ENCODE measurements at places on chromosomes 13 and 19.

- peak; percentile 82 for DNase-seq
Measured at GRCh38 chr19:2631213-2631821, 71.2 kb downstream of the GNG7 start.

- no peak for DNase-seq
Measured at GRCh38 chr19:5718037-5718578, 1.8 kb downstream of the LONP1 start.

GRCh38 chr13:43150369-43151207 is 127.2 kb downstream of the DNAJC15 start:
- no peak for DNase-seq

DNA sequence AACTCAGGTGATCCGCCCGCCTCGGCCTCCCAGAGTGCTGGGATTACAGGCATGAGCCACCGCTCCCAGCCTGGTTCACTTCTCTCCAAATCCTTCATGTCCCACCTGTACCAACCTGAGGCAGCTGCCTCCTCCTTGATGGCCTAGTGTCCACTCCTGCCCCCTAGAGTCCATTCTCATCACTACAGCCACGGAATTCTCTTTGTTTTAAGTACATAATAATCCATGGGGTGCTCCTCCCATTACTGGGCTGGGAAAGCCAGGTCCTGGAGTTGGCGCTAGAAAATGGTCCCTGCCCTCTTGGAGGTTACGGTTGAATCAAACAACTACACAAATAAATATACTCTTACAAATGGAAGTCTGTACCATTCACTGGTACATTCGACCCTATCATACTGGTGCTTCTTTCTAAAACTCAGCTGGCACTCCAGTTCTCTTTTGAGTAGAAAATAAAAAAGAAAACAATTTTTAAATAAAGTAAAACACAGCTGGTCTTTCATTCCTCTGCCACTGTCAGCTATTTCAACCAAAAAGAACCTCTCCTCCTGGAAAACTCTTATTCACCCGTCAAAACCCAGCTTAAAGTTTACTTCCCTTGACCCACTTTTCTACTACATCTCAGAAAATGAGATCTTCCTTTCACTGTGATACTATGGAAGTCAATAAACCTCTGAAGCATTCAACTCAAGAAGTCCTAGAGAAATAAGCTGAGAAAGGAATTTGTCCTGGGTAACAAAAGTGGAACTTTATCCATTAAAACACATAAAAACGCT is 22.4 kb upstream of the ARHGEF18 start:
- no peak for DNase-seq

- no peak for DNase-seq
Measured at GRCh38 chr19:12995596-12996405, 526 bp downstream of the NFIX start.

DNA sequence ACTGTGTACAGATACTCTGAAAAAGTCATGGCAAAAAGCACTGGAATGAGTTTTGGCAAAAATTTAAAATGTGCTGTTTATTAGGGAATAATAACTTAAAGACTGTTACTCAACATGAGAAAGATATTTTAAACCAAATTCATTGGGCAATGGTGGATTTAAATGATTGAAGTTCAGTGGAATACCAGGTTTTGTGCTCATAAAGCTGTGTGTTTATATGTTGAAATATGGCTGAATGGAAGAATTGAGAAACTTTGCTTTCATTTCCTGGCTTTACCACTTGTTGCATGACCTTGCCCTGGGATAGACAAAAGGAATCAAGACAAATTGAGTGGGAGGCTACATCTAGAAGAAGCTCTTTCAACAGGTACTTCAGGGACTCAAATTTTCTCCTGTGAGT is 246.4 kb downstream of the GPC5 start:
- DNase-seq, result no peak

- DNase-seq, result no peak
Measured at GRCh38 chr13:47675871-47676270, 325.2 kb downstream of the SUCLA2 start.

DNA sequence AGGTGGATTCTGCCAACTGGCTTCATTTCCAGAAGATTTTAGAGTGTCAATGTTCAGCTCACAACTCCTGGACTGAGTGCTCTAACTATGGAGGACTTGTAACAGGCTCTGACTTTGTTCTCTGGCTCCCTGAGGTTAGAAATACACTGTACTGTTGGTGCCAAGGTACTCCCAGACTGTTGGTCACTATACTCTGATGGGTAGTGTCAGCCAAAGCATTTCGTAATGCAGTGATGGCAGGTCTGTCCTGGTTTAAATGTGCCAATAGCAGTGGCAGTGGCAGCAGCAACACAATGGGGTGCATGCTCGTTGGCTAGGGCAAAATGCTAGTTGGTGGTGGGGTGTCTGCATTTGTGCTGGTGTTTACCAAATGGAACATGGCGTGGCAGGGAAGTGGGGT is 472.2 kb downstream of the TDRD3 start:
- DNase-seq, result no peak

DNA sequence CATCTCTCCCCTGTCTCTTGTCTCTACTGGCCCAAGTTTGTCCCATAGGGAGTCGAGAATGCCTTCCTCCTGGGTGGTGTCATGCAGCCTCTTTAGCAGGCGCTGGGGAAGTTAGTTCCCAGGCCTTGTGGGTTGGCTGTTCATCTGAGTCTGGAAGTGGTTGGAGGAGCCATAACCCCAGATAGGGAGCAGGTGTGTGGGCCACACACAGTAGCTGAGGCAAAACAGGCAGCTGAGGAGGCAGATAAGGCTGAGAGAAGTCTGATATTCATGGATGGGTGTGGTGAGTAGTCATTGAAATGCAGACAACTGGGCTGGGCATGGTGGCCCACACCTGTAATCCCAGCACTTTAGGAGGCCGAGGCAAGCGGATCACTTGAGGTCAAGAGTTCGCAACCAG is 40.9 kb upstream of the KPNA3 start:
- DNase-seq, result no peak

DNA sequence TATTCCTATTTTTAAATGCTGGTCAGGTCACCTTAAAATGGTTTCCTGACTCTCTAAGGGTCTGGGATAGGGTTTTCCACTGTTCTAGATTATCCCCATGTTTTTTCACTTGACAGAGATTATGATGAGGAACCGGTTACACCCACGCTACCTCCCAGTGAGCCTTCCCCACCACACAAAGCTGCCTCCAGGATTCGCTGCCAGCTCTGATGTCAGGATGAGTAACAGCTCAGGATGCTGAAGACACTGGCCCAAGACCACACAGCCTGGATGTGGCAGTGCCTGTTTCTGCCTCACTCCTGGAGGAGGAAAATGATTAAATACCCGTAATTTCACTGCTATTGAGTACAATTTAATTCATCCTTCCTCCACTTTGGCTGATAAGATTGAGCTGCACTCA is 22.9 kb downstream of the ZNF114 start:
- DNase-seq, result no peak

DNA sequence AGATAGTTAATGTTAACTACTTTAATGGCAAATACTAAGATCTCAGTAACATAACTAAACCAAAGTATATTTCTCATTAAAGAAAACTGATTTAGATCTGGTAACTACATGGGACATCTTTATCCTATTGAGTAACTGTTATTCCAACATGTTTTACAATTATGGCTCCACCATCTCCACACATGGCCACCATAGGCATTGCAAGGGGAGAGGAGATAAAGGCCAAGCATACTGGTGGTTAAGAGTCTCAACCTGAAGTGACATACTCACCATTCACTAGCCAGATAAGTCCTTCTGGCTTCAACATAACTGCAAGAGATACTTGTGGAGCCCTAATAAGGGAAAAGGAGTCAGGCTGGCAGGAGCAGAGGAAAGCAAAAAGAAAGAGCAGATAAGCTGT is 1586.4 kb upstream of the SPRY2 start:
- no peak for DNase-seq

DNA sequence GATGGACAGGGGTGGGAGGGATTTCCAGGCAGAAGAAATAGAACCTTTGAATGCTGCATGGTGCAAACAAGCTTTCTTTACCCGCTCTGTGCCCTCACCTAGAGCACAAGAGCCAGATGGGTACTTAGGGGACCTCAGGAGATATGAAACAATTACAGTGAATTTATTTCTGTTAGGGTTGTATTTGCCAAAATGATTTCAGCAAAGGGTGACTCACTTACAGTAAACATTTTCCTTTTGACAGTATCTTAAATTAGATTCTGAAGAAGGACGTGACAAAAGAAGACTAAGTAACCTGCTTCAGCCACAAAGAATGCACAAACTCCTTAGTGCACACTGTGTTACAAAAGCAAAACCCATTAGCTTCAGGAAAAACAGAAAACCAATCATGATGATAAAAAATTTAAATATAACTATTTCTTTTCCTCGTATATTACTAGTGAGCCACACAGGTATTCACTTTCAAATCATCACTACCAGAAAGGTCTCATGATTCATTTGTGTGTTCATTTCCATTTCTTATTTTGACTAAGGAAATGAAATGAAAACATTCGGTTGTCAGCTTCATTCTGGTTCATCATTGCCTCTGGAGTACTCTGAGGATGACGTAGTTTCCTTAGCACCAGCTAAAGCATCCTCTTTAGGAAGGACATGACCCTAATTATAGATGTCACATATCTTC is 158.8 kb downstream of the NHLRC3 start:
- no peak for DNase-seq

DNA sequence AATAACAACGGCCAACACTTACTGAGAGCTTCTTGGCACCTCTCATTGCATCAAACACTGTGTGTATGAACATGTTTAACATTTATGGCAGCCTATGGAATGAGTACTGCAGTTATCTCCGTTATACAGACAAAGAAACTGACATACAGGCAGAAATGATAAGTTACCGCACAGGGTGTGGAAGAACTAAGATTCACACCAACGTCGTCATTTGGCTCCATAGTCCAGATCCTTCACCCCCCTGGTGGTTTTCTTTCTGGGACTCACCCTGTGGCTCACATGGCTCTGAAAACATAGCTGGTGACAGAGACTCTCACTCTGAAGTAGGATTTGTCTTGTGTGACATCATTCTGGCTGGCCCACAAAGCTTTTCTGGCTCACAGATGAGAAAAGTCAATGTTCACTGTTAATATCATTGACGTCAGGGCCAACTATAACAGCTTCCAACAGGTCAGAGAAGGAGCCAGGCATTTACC is 230.1 kb downstream of the DLEU7 start:
- DNase-seq, result no peak

DNA sequence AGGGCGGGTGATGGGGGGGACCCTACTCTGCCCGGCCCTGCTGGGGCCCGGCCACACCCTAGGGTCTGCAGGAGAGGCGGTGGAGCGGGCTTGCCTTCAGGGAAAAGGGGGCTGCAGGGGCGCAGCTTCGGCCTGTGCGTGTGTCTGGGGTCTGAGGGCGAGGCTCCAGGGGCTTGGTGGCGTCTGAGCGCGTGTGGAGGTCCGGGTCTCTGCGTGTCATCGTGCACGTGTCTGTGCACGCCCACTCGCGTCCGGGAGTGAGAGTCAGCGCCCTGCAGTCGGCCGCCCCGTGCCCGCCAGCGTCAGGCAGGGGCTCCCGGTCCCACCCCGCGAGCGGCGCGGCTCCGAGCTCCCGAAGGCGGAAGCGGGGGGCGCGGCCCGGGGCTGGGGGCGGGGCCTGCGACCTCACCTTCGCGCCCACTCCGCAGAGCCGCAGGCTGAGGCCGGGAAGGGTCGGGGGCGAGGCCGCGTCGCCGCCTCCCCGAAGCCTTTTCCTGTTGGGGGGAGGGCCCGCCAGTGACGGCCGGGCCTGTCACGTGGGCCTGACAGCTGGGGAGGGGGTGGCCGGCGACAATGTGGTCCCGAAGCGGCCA is at the start of gene ARHGAP45:
TSS of gene ARHGAP45 (plus strand) at position 420 of the 593 bp plus-strand sequence. CDS start 239 bp downstream, outside the sequence.
- peak; percentile 78 for DNase-seq

DNA sequence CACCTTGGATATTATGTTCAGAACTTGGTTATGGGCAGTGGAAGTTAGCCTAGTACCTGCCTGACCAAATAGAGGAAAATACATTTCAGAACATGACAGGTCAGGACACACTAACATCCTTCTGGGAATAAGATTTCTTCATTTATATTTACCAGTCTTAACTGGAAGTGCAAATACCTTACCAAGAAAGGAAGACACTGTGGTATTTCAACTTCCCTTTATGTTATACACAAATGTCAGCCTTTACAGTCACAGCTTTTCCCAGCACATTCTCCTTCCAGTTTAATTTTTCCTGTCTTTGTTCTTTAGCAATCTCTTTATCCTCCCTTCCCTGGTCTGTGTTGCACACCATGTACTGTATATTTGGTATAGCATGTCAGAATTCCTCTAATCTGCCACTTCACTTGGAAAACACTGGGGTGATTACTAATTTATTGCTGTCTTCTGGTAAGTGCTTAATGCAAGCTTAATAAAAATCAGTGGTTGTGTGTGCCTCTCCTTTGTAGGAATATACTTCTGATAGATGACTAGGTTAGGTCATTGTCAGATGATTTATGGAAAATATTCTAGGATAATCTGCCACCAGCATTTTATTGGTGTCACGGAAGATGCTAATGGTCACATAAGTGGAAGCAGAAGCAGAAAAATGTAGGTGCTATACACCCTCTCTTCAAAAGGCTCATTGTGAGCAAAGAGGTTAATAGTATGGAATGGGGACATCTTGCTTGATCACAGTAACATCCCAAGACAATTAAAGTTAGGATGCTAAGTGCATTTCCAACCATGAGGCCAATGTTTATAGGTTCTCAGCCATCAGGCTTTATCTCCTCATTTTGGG is 124.3 kb upstream of the STARD13 start:
- DNase-seq, result no peak

DNA sequence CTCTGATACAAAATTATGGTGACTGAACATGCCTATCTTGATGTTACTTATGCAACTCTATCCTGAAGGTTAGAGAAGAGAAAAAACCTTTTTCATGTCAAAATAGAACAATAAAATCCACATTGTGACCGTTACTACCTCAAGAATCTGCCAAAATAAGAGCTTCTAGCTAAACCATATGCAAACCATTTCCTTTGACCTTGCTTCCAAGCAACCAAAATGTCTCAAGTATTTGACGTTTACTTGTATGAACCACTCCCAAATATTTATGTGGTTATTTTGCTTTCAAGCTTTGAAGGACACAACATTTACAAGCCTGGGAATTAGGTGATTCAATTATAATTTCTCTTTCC is 13.9 kb downstream of the FOXO1 start:
- DNase-seq, result no peak

GRCh38 chr19:18763674-18764590 is 27.2 kb downstream of the COMP start:
- DNase-seq, result no peak

GRCh38 chr19:33524024-33524664 is 2.6 kb upstream of the PEPD start:
- DNase-seq, result no peak

DNA sequence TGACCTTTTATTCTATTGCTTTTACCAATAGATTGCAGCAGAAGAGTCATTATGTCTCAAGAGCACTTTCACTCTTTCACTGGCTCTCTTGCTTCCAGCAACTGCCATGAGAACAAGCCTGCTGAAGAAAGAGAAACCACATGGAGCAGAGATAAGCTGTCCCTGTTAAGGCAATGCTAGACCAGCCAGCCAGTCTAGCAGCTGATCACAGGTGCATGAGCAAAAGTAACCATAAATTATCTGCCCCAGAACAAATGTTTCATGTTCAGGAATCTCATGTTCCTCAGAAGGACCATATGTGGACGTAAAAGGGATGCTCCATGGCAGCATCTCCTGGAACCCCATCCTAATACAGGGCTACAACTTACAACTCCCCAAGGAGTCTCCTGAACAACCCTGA is 20.4 kb upstream of the DCLK1 start:
- no peak for DNase-seq

- no peak for DNase-seq
Measured at GRCh38 chr13:21463424-21463823, 4.3 kb upstream of the ZDHHC20 start.

- no peak for DNase-seq
Measured at GRCh38 chr13:113788413-113789135, 29.5 kb downstream of the TMEM255B start.

Measured in CD14-positive monocyte (primary cell).